ENCODE measurements at places on chromosomes 1 and 21.
A peak's percentile ranks its signal among the peaks of the same experiment; 100 is the strongest.

DNA sequence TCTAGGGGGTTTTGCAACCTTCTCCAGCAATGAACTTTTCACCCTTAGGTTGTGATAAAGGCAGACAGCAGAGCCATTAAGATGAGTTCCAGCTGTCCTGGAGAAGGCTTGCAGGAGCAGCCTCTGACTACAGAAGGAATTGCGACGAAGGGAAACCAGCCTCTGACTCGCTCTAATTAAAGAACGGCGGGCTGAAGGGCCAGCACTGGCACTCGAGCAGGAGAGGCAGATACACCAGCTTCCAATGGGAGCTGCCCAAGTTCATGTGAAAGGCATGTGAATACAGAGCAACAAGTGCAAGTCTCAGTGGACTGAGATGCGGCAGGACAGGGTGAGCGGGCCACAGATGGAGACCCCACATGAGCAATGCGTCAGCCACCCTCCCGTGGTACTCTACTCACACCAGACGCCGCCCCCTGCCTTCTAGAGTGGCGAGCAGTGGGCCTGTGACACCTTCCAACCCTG is 15.7 kb downstream of the RCC2 start:
- no peak for DNase-seq

DNA sequence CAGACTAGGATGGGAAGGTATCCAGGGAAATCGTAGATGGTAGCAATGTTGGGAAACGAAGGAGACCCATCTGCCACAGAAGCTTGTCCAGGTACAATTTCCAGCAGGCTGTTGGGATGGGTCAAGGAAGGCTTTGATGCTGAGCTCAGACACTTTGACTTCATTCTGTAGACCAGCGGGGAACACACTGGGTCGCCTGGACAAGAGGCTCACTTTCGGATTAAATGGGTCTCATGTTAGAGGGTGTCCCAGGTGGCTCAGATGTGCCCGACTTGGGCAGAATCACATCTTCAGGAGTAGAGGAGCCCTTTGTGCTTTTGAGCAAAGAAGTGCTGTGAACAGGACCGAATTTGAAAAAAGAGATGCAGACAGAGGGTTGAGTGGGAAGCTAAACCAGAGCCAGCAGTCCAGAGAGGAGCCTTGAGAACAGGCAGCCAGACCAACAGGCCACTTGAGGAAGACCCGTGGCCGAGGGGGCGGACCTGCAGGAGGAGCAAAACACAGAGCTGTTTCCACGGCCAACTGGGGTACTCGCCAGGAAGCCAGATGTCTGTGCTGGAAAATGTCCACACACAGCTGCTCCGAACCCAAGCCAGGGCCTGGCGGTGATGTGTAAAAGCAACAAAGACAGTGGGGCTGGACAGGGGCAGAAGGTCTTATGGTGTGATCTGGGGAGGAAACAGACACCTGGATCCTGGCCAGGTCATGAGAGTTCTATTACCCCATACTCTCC is 146.9 kb downstream of the AJAP1 start:
- DNase-seq = no peak

DNA sequence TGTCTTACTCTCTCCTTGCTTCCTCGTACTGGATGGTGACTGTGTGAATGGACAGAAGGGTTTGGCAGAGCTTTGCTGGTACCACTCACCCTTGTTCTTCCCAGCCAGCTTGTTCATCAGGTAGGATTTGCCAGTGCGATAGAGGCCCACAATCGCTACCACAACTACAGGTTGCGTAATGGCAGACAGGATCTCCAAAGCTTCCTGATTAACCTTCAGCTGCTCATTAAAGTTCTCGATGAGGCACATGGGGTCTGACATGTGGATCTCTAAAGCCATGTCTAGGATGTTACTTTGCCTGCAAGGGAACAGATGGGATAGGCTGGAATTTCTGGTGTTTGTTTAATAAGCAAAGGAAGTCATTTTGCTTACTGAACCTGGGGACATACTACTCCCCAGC is 3.4 kb downstream of the GBP5 start:
- DNase-seq = no peak

- no peak for DNase-seq
Measured at GRCh38 chr21:36359185-36359584, 26.0 kb upstream of the CHAF1B start.

- no peak for DNase-seq
Measured at GRCh38 chr1:160204526-160205241, 500 bp upstream of the PEA15 start.

DNA sequence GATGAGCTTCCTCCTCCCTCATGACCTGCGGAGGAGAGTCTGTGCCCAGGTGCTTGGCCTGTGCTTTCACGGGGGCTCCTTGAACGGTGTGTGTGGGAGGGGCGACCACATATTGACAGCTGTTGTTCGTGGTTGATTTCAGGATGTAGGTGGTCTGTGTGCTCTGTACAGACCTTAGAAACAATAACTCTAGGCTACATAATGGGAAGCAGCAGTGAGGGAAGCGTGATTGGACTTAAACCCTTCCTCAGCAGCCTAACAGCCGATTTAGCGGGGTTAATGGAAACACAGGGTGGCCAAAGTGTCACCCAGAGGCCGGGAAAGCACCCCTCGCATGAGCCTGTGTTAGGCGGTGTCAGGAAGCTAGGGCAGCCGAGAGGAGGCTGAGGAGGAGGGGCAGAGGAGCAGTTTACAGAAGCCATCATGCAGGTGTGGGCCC is 56.0 kb downstream of the TBCE start:
- DNase-seq = no peak

DNA sequence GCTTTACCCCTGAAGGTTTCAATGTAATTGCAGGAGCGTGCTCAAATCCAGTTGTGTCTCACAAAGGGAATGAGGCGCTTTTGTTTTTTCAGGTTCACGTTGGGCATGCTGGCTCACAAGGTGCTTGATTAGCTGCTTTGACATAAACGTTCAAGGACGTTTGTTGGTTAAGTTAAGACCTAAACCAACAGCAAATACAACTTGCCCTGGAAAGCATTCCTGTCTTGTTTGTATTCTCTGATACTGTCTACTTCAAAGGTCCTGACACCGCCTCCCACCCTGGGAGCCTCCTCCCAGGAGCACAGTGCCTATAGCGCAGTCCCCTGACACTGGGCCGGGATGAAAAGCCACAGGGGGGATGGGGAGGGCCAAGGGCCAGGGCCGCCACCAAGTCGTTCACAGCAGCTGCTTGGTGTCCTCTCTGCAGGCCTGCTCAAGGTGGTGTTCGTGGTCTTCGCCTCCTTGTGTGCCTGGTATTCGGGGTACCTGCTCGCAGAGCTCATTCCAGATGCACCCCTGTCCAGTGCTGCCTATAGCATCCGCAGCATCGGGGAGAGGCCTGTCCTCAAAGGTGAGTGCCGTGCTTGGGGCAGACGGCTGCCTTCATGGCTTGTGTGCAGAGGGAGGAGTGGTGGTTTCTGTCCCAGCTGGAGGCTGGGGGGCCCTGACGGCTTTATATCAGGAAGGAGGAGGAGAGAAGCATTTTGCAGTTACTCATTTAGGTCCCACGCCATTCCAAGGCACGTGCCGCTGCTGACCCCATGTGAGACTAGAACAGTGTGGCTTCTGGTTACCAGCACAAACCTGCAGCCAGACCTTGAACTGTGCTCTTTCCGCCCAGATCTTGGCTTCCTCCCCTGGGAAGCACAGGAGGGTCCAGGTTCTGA is 6.1 kb downstream of the FAM3B start:
- no peak for DNase-seq

GRCh38 chr1:205604825-205605505 is 26.8 kb downstream of the ELK4 start:
- no peak for DNase-seq

DNA sequence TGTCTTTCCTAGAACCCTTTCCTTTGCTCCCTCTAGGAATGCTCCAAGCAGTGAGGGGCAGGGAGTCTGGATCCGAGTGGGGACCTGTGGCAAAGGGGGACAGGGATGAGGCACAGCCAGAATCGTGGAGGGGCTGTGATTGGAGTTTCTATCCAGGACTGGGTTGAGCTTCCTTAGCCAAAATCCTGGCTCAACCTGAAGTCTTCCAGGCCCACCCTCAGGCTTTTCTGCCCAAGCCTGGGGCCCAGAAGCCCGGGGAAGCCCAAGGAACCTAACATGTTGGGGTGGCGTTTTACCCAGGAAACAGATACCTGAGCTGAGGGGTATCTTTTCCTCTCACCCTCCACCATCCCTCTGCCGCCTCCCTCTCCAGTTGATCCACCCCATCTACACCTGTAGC is 5.4 kb downstream of the MYOG start:
- DNase-seq = no peak

GRCh38 chr1:19346026-19346425 is 33.9 kb downstream of the SLC66A1 start:
- DNase-seq = no peak

GRCh38 chr1:112237983-112238545 is 157.9 kb upstream of the CTTNBP2NL start:
- DNase-seq = peak; percentile 31

DNA sequence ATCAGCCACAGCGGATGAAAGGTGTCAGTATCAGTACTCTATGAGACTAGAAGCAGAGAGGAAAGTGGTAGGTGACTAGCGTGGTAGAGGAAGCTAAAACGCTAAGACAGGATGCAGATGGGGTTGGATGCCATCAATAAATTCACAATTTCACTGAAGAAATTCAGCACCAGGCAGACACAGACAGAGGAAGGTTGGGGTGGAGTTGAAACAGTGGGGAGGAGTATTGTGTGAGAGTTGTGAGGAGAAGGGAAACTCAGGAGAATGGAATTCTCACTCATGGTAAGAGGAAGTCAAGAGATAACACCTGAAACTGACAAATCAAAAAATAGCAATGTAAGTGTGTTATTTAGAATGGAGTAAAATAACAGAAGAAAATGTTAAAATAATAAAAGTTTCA is 208.5 kb upstream of the DAB1 start:
- no peak for DNase-seq

DNA sequence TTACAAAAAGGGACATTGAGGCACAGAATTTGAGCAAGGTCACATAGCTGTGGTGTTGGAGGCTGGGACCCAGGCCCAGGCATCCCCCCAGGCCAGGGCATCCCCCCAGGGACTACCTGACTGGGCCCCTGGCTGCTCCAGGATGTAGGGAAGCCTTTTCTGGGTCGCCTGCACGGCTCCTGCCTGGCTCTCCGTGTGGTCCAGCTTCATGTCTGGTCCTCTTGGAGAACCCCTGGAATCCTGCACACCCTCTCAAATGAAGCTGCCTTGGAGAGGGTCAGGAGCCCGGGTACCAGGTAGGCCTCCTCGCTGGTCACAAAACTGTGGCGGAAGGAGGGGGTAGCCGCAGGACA is 919 bp upstream of the CELSR2 start:
- no peak for DNase-seq

GRCh38 chr21:45811136-45811535 is 167.6 kb downstream of the PCBP3 start:
- no peak for DNase-seq

DNA sequence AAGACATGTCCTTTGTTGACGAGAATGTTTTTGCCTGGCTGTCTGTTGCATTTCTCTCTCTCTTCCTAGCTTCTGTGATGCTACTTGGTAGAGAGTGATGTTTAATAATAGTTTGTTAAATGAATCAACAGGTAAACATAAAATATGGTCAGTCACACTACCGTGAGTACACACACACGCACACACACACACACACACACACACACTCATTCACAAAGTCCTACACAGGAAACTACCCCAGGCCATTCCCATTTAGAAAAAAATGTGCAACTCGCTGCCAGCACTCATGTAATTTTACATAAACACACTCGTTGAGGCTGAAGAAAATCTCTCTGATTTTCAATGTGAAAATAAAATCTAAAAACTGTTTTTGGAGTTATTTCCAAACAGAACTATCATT is 38.7 kb downstream of the RUNX1 start:
- no peak for DNase-seq

DNA sequence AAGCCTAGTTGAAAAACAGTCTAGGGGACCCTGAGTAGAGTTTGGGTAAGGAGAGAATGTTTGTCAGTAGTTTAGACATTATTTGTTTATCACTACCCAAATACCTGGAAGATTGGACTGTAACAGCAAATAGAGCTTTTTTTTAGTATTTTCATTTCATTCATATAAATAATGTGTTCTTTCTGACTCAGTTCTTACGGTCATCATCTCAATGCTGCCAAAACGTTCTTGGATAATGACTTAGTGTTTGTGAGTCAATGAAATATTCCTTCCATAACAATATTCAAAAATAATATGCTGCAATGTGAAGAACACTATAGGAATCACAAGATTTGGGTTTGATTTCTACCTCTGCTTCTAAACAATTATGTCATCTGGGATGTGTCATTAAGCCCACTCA is 400.0 kb upstream of the PKN2 start:
- no peak for DNase-seq

- DNase-seq = no peak
Measured at GRCh38 chr1:228006786-228007048, at the start of gene WNT3A. Gene WNT3A (plus strand): TSS chr1:228006998. CDS start chr1:228007129, 131 bp downstream.

- no peak for DNase-seq
Measured at GRCh38 chr1:160171354-160171753, 19.0 kb upstream of the CASQ1 start.

DNA sequence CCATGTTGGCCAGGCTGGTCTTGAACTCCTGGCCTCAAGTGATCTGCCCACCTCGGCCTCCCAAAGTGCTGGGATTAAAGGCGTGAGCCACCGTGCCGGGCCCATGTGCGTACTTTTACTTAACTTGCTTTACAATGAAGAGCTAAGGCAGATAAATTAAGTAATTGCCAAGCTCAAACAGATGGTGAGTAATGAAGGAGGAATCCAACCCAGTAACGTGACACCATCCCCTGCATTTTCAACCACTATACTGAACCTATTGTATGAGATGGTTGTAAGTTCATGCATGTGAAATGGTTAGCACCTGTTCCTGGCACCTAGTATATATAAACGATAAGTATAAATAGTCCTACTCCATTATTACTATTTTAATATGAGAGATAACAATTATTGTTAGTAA is 588.0 kb upstream of the BEND5 start:
- DNase-seq = no peak

DNA sequence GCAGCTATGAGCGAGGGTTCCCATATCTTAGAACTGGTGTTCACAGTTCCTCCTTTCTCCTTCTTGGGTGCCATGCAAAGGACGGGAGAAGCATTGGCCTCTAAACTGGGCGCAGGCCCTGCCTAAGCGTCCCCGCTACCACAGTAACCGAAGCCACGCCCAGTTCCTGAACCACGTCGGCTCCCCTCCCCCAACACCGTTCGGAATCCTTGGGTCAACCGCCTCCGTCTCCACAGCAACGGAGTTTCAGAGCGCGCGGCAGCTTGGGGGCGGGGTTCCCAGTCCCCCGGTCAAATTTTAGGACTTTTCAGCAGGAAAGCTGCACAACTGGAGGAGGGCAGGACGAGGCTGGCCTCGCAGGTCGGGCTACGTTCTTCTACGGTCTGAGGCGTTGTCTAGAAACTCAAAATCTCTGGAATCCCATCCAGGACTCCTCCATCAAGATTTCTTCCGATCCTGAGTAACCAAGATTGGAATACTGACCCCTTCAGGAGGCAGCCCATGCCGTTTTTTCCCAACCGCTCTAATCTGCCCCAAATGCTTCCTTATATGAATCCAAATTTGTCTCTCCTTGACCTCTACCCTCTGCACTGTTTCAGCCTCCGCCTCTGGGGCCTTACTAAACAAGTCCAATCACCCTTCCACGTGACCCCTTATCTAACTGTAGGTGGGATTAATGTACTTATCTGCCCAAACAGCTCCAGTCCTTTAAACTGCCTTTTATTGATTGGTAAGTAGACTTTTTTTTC is at the start of gene SPAG17:
Gene SPAG17 (minus strand): TSS at position 145 of the 749 bp plus-strand sequence. CDS start 71 bp downstream, at position 74.
- DNase-seq = peak; percentile 93
